ENCODE measurements at places on chromosomes 6 and 20. TPM values are rescaled to one million over a fixed set of nuclear protein-coding genes. Genes with fewer than 3 reads are reported as not detected.

Gene OR2H2
- total RNA-seq: not detected

Gene PRSS35
- total RNA-seq: 6.7 TPM

GRCh38 chr6:112683926-112684325, 336.8 kb downstream of the RFPL4B start:
- peak; percentile 95 for DNase-seq

DNA sequence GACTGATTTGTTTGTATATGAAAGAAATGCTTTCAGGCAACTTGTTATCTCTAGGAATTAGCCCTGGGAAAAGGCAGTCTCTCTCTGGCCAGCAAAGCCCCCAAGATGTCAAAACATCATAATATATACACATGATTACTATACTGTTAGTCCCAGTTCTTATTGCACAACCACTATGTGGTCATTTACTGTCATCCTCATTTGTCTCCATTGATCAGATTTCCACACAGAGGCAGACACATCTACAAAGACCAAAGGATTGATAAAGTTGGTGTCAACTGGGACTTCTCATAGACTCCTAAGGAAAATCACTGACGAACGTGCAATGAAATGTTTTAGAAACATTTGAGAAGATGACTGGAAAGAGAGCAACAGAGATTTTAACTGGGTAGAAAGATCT, 71.9 kb upstream of the POPDC3 start:
- DNase-seq: no peak

DNA sequence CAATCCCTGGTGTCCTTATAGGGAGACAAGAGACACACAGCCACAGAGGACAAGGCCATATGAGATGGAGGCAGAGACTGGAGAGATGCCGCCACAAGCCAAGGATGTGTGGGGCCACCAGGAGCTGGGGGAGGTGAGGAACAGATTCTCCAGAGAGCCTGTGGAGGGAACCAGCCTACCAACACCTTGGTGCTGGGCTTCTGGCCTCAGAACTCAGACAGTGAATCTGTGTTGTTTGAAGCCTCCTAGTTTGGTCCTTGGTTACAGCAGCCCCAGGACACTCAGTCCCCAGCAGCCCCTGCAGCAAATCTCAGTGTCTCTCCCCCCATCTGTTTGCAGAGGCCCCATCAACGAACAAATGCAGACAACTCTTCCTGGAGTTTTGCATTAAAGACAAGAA, 73.2 kb upstream of the BHLHE23 start:
- DNase-seq: no peak

Measured in IMR-90 (cell line).